ENCODE measurements at places on chromosomes 3 and 15.

- DNase-seq = no peak
These were observed 82.0 kb downstream of the GPR156 start for GRCh38 chr3:120203016-120203415.

- DNase-seq = no peak
These were observed 115.2 kb downstream of the NTRK3 start for GRCh38 chr15:88141269-88141889.

- DNase-seq = peak; percentile 89
These were observed 18.9 kb upstream of the COPG1 start for GRCh38 chr3:129230311-129231019.

GRCh38 chr15:77507911-77508310 lies 87.2 kb downstream of the HMG20A start:
- DNase-seq = no peak

GRCh38 chr3:184381261-184382224 lies 1.7 kb downstream of the CHRD start:
- no peak for DNase-seq

GRCh38 chr3:105210141-105210540 lies 156.6 kb upstream of the ALCAM start:
- DNase-seq = no peak

- no peak for DNase-seq
These were observed 47.2 kb downstream of the SLC12A8 start for GRCh38 chr3:125165189-125165947.

DNA sequence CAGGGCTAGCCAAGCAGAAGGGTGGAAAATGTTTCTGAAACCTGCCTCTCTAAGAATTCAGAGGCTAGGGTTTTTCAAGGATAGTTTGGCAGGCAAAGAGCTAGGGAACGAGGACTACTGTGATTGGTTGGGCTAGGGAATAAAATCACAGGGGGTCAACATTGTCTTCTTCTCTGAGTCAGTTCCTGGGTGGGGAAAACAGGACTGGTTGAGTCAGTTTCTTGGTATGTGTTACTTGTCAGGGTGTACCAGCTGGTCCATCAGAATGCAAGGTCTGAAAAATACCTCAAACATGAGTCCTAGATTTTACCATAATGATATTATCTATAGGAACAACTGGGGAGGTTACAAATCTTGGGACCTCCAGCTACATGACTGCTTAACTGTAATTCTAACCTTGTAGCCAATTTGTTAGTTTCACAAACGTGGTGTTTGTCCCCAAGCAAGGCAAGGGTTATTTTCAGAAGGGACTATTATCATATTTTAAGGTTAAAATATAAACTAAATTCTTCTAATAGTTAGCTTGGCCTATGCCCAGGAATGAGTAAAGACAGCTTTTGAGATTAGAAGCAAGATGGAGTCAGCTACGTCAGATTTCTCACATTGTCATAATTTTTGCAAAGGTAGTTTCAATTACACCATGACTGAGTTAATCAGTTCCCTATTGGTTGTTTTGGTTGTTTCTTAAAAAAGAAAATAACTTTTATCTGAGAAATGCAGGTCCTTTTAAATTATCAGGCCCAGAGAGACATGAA lies 231.5 kb downstream of the ALCAM start:
- DNase-seq = peak; percentile 90

DNA sequence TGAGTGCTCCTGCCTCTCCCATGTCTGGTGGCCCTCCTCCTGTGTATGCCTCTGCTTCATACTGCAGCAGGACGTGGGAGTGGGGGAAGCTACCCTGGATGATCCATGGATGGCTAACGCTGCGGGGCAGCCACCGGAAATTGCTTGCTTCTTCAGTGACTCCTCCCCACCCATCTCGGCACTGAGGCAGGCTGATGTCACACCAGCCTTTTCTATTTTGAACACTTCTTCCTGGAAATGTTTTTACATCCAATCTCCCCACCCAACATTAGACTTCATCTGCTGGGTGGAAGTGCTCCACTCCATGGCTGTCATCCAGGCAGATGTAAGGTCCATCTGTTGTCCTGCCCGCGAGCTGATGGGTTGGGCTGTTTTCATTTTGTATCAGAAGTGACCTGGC lies 58.9 kb upstream of the MUC13 start:
- no peak for DNase-seq

DNA sequence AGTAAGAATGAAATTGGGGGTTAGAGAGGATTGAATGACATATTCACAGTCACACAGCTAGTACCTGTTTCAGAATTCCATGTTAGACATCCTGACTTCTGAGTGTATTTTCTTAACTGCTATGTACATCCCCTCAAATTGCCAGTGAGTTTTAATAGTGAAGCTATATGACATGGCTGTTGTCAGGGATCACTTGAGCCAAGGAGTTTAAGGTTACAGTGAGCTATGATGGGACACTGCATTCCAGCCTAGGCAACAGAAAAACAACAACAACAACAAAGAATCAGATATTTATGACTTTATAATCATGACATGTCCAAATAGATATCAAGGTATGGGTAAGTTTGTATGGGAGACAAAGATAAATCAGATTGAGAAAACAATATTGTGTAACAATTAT lies 16.6 kb downstream of the PARP15 start:
- DNase-seq = no peak

- no peak for DNase-seq
These were observed 481 bp downstream of the ADAMTS17 start for GRCh38 chr15:100341239-100341749.

DNA sequence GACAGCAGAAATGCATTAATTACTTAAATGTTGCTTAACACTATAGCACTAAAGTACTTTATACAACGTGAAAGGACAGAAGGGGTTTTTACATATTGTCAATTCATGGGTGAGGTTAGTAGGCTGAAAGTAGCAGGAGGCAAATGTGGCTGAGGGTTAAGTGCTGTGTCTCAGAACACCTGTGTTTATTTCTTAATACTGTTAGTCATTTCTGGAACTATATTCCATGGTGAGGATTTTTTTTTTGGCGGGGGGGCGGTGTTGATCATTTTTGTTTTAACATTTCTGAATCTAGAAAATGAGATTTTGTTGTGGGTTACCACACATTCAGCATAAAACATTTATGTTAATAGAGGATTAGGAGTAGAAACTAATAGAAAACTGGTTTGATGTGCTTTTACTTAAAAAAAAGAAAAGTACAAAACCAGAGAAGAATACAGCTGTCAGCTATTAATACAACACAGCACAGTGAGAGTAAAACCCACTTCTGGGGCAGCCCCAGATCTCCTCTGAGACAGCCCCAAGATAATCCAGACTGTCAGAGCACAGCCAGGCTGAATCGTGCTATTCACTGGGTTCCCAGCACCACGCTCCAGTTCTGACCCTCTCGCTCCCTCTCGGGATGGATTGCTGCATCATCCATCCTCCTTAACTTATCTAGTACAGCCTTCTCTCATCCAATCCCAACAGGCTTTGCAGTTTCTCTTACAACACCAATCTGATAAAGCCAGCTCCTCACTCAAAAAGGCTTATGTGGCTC lies 307.7 kb downstream of the TUSC7 start:
- DNase-seq = no peak

DNA sequence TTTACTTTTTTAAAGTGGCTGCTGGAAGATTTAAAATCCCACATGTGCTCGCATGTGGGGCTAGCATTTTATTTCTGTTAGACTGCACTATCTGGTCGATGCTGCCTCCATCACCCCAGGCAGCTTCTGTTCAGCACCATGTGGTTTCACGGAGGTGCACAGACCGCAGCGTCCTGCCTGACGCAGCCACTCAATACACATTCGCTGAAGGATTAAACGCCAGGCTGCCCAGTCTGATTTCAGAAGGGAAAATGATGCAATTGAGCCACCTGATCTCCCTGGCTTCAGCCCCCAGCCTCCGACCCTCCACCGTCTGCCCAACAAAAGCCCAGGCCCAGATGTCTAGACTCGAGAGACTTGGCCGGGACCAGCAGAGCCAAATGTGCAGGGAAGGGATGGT lies 84.5 kb downstream of the MEGF11 start:
- no peak for DNase-seq

GRCh38 chr3:130621824-130622223 lies 104.8 kb downstream of the COL6A6 start:
- DNase-seq = no peak

DNA sequence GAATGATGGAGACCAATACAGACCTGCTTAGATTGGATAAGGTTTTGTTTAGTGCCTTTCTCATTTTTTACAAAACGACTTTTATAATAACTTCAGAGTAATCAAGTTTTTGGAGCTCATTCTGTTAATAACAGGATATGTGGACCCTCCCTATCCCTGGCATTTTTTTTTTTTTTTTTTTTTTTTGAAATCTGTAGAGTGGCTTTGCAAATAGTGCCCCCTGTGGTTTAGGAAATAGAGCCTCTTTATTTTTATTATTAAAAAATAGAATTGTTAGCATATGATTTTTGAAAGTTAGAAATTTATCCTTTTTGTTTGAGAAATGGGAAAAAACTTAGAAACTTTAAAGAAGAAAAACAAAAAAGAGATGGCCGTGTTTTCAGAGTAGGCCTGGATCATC lies 11.4 kb downstream of the SKIL start:
- DNase-seq = no peak

DNA sequence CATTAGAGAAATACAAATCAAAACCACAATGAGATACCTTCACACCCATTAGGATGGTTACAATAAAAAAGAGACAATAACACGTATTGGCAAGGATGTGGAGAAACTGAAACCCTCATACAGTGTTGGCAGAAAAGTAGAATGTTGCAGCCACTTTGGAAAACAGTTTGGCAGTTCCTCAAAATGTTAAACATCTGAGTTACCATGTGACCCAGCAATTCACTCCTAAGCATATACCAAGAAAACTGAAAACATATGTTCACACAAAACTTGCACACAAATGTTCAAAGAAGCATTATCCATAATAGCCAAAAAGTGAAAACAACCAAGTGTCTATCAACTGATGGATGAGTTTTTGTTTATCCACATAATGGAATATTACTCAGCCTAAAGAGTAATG lies 166.9 kb upstream of the FAM3D start:
- DNase-seq = no peak

- DNase-seq = no peak
These were observed 37.7 kb upstream of the NAALADL2 start for GRCh38 chr3:174821477-174821876.

DNA sequence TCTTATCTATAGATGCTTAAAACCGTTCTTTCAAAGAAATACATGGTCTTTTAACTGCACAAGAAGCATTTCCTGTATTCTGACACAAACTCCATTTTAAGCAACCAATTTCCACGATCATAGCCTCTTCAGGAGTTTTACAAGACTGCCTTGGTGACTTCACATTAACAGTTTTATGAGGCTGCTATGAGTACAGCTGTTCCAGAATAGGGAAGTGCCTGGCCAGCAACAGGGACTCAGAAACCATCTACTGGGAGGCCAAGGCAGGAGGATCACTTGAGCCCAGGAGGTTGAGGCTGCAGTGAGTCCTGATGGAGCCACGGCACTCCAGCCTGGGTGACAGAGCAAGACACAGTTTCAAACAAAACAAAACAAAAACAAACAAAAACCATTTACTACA lies 78.4 kb downstream of the B3GNT5 start:
- DNase-seq = no peak

DNA sequence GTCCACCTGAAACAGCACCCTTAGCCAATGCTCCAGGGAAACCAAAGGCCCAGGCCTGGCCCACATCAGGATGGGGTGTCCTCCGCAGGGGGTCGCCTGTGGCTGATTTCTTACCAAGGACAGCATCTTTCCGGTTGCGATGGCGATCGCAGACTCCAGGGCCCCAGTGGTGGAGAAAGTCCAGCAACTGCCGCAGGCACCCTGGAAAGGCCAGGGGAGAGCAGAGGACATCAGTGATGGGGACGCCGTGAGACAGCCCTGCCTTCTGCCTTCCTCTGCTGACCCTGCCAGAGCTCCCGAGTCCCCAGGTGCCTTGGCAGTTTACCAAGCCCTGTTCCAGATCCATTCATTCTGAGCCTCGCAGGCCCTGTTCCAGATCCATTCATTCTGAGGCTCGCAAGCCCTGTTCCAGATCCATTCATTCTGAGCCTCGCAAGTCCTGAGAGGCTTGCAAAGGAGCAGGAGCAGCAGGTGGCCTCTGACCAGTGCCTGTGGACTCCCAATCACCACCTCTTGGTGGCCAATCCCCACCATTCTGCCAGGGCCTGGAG lies 12.5 kb downstream of the CTSH start:
- no peak for DNase-seq

DNA sequence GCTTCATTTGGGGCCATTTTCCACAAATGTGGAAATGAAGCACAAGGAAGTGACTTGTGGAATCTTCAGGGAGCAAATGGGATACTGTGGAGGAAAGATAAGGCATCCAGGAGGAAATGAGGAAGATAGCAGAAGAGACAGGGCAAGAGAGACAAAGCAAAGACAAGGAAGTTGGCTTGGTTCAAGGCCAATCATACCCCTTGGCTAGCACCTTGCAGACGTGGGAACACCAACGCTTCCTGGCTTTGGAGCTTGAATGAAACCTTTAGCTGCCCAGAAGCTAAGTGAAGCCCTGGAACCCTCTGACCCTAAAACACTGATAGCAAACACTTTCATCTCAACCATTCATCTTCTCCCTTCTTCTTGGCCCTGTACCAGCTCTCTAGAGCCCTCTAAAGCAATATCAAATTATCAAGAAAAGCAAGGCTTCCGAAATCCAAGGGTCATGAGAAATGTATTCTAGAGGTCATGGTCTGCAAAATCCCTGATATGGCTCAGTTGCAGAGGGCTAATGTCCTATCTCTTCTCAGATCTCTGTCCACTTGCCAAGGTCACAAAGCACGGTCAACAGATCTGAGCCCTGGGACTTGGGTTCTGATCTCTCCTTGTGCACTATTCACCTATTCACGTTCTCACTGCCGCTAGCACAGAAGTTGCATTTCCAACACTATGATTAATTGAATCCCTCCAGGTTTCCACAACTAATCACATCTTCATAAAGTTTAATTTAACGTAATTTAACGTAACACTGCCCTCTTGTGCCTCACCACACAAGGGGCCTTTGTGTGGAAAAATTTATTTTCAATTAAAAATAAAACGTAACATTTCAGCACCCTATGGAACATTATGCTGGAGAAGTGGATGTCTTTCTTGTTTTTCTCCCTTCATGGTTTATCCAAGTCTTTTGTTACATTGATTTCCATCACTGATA lies 557.6 kb upstream of the ADAMTS9 start:
- no peak for DNase-seq

GRCh38 chr3:32469151-32469874 lies 33.3 kb downstream of the CMTM6 start:
- no peak for DNase-seq

GRCh38 chr3:41320953-41321641 lies 121.8 kb downstream of the CTNNB1 start:
- DNase-seq = no peak

GRCh38 chr3:126303272-126303671 lies 53.9 kb downstream of the KLF15 start:
- DNase-seq = no peak

- no peak for DNase-seq
These were observed 4.6 kb downstream of the THPO start for GRCh38 chr3:184373422-184373821.

All from RCC 7860 (cell line).